ENCODE measurements at places on chromosomes 7 and 10.

DNA sequence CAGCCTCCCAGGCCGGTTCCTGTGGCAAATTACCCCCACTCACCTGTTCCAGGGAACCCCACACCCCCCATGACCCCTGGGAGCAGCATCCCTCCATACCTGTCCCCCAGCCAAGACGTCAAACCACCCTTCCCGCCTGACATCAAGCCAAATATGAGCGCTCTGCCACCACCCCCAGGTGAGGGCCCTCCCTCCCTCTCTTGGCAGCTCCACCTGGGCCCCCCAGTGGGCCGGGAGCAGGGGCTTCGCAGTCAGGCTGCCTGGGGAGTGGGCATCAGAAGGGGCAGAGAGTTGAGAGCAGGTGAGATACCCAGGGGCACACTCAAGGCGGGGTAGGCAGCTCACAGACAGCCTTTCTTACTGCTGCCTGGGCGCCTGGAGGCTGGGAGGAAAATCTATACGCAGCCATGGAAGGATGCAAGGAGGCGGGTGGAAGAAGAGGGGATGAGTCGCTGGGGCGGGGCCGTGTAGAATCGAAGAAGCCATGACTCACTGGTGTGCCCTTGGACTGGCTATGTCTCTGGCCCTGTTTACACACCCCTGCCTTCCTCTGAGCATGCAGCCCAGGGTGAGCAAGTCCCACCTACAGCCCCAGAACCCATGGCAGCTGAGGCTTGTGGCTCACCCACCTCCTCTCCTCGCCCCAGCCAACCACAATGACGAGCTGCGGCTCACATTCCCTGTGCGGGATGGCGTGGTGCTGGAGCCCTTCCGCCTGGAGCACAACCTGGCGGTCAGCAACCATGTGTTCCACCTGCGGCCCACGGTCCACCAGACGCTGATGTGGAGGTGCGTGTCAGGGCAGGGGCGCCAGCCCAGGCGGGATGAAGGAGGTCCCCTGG, 48.6 kb upstream of the PPIF start:
- DNase-seq: peak; percentile 50

- DNase-seq: no peak
Measured at GRCh38 chr10:3500408-3500856, 284.6 kb downstream of the KLF6 start.

GRCh38 chr7:12557282-12557681, 13.2 kb upstream of the SCIN start:
- no peak for DNase-seq

DNA sequence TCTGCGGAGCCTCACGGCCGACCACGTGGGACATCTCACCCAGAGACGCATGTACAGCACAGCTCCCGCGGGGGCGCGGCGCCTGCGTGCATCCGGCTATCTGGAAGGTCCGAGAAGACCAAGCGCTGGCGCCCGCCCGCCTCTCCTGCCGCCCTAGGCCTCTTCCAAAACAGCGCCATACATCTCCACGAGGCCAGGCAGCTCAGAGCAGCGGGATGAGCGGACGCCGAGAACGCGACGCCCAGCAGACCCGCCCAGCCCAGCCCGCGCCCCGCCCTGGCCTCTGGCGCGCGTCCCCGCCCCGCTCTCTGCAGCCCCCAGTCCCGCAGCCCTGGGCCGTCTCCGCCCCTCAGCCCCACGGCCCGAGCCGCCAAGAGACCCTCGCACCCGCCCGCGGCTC, 20.3 kb upstream of the LANCL2 start:
- no peak for DNase-seq

- DNase-seq: no peak
Measured at GRCh38 chr7:44827567-44827966, 20.3 kb downstream of the H2AZ2 start.

DNA sequence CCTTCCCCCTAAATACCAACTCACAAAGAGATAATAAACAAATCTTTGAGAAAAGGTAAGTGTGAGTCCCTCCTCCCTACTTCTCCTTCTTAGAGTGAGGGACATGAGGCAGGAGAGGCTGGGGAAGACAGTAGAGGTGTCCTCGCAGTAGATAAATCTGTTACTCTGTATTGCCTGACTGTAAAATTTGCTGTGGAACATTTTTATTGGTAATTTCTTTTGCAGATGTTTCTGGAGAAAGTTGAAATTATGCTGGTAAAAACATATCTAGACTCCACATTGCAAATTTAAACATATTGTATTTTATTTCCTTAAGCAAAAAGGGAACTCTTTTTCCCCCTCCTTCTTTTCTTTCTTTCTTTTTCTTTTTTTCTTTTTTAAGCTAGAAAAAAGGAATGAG, 58.5 kb downstream of the PLCE1 start:
- no peak for DNase-seq

GRCh38 chr7:128940494-128941322, 3.0 kb downstream of the IRF5 start:
- peak; percentile 35 for DNase-seq

DNA sequence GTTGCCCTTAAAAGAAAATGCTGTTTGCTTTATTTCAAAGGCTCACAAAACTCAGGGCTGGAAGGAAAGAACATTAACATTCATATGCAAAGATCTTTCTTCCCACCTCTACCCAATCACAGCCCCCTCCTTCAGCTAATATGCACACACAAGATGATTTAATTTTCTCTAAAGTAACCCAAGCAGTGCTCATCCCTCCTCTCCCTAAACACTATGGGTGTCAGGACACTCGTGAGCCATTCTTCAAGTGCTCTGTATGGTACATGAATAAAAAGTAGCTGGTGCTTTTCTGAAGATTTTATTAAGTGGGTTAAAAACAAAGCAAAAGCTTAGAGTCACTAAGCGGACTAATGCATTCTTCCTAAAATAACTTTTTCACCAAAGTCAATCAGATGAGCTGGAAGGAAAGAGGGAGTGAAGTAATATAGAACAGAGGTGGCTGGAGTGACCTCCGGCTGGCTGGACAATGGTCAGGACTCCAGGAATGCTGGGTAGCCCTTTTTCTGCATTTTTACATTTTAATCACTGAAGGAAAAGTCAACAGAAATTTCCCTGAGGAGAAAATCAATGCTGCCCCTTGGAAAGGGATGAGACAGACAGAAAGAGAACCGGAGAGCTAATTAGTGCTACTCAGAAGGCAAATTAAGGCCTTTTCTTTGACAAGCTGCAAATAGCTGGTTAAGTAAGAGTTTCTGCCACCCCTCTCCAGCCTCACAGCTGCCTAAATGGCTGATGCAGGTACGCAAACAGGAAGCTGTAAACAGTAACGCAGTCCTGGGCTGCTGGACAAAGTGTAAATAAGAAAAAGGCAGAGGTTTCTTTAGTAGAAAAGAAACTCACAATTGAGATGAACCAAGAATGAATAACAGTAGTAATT, 6.6 kb downstream of the DGKI start:
- DNase-seq: no peak

DNA sequence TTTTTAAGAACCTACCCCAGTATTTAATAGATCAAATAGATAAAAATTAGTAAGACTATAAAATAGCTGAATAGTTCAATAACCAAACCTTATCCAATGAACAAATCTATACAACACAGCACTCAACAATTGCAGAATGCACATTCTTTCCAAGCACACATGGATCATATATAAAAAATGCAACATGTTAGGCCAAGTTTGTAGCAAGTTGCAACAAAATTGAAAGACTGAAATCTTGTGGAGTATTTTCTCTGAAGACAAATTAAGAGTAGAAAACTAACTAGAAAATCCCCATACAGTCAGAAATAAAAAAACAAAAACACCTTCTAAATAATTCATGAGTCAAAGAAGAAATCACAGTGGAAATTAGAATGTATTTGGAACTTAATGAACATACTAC, 317.3 kb downstream of the PHTF2 start:
- DNase-seq: no peak

- no peak for DNase-seq
Measured at GRCh38 chr7:151648429-151648828, 128.7 kb upstream of the RHEB start.

DNA sequence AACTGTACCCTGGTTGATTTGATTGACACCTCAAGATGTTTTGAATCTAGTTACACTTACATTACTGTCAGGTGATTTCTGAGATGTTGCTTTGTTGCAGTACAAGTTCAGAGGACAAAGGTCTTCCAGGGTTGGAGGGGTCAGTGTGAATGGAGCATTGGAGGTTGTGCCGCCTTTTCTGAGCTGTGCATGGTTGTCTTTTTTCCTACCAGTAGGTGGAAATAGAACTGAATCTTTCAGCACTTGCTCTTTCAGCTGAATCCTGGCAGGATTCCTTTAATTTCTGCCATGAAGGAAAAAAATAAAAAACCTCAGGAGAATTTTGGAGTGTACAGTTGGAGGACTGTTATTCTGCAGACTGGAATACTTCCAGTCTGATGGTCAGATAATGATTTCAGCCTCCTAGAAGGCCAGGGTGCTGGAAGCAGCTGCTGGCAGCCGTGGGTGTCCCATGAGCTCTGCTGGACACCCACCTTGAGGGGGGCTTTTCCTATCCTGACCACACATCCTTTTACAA, 82.7 kb downstream of the PLCE1 start:
- no peak for DNase-seq

- peak; percentile 66 for DNase-seq
Measured at GRCh38 chr7:30027065-30027456, 559 bp upstream of the FKBP14 start.

DNA sequence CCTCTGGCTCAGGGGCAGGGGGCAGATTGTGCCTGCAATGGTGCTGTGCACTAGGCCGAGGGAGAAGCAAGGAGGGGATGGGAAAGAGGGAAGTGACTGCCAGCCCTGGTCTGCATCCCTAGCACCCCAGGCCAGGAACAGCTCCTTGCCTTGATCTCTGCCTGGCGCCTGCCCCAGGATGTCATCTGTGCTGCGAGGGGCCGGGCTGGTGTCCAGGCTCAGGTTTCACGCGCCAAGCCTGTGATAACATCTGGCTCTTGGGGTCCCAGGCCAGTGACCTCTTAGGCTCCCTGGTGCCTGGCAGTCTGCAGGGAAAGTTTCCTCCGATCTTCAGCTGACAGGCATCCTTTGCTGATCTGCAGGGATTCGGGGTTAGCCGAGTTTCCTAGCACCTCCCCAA, 193.5 kb upstream of the GPR26 start:
- DNase-seq: no peak

GRCh38 chr7:3762146-3762831, 461.2 kb downstream of the SDK1 start:
- DNase-seq: no peak

- DNase-seq: no peak
Measured at GRCh38 chr7:149224352-149224751, 15.1 kb upstream of the ZNF212 start.

GRCh38 chr10:21518641-21519396, 6.7 kb downstream of the SKIDA1 start:
- no peak for DNase-seq

DNA sequence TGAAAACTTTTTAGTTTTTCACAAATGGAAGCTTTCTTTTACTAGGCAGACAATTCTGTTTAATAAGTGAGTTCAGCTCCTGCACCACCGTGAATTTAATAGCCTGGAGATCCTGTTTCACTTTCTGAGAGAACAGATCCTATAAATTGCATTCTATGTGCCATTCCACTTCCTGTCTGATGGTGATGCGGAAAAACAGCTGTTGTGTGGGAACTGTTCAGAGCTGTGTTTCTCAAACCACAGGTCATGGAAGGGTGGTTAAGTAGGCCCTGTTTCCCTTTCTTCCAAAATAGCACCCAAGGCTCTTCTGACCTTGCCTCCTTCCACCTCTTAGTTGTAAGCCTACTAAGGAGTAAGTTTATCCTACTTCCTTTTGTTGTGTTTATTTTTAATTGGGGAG, 97.2 kb upstream of the DKK1 start:
- no peak for DNase-seq

GRCh38 chr10:59623133-59624121, 86.2 kb downstream of the SLC16A9 start:
- DNase-seq: no peak

GRCh38 chr10:133236401-133237240, 1.0 kb upstream of the VENTX start:
- no peak for DNase-seq

- DNase-seq: no peak
Measured at GRCh38 chr10:51231754-51232153, 157.5 kb downstream of the PRKG1 start.

DNA sequence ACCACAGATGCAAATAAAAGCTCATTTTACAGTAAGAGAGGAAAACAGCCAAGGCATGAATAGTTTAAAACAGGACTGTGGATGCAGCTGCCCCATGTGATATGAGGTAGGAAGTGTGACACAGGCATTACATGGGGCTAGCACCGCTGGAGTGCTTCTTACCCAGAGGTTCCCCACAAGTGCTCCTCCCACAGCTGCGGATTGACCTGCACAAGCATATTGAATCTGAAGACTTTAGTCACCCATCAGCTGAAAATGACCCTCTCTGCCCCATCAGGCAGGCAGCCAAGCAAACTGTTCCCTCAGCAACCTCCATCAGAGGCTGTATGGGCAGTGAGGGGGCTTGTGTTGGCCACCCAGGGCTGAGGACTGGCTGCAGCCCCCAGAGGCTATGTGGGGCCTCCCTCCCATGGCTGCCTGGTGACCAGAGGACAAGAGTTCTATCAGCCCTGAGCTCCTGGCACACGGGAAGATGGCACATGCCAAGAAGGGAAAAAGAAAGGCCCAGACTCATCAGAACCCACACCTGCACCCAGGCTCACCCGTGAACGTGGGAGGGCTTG, 98.7 kb downstream of the TCERG1L start:
- DNase-seq: no peak

GRCh38 chr7:134630237-134630636, 16.4 kb upstream of the BPGM start:
- DNase-seq: no peak

DNA sequence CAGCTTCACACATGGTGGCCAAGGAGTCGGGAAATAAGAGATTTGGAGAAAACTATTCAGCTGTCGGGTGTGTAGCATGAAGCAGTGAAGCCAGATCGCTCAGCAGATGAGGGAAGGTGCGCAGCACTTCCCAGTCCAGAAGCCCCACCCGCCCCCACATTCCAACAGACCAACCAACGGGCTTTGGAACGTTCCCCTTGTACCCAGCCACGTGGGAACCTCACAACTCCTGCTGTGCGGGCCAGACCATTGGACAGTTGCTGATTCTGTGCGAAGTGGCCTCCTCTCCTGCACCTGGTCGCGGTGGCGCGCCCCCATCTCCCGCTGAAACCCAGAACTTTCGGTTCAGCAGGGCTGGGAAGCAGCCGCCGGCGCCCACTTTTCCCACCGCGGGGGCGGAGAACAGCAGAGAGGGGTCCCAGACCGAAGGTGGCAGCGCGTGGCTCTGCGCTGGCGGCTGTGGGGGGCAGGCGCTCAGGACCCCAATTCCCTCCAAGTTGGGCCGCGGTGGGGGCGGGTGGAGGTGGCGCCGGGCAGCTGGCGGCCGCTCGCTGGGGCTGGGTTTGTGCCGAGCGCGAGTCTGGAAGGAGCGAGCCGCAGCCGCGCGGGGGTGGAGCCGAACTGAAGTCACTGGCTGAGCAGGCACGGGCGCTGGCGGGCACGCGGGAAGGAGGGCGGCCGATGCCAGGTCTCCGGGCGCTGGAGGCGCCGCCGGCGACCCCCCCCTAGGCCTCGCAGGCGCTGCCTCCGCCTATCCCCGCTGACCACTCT, 1301.5 kb upstream of the SORCS1 start:
- no peak for DNase-seq

GRCh38 chr7:156665101-156665500, 24.5 kb downstream of the RNF32 start:
- DNase-seq: no peak

Measured in CD4-positive, alpha-beta T cell treated with Interleukin-2 at 100 ng/mL for 4 hours (primary cell).